HepG2 (cell line): ENCODE measurements at places on chromosomes 12 and 14.

GRCh38 chr14:75751296-75751695 is 90.2 kb downstream of the TTLL5 start:
- no peak for DNase-seq

DNA sequence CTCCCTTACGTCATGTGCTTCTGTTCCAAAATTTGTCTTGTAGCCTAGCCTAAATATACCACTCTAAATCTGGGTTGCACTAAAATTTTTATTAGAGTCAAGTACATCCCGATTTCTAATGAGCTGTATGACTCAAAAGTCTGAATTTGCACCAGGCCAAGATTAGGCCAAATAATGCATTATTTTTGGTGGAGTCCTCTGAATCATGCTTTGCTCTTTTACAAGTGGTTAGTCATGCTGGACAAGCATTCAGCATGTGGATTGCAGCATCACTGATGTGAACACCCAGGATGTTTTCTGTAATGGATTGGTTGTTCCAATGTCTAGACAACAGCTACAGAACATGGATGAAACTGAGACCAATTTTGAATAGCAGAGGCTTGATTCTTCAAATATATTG is 23.7 kb downstream of the HEBP1 start:
- no peak for DNase-seq

- peak; percentile 32 for DNase-seq
Observed at GRCh38 chr14:20652996-20653975, 11.8 kb upstream of the OR6S1 start.

DNA sequence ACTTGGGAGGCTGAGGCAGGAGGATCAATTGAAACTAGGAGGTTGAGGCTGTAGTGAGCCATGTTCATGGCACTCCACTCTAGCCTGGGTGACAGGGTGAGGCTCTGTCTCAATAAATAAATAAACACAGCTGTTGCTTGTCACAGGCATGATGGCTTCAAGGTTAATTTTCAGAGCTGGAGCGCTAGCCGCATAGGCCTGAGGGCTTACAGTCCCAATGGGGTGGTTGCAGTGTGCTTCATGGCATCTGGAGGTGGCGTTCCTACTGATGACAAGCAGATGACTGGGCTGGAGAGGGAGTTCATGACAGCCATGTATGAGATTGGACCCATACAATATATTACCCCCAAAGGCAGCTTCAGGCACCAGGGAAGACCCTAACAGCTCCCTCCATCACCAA is 1.6 kb upstream of the FMNL3 start:
- DNase-seq, result no peak

DNA sequence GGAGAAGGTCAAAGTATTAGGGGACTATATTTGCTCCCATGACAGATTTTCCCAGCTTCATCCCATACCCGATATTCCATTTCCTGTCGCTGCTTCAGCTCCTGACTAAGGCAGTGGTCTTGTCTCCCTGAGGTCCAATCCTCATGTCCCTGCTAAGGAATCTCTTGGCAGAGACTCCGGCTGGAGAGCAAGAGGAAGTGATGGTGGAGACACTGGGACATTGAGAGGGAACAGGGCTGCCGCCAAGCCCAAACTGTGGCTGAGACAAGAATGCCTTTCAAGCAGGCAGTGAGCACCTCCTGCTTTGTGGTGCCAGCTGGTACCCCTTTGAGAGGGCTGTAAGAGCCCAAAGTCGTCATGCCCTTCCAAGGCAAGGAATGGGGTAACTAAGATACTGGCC is 5.5 kb downstream of the SP7 start:
- DNase-seq, result no peak

GRCh38 chr12:104702565-104703139 is 245.9 kb downstream of the CHST11 start:
- DNase-seq, result no peak

DNA sequence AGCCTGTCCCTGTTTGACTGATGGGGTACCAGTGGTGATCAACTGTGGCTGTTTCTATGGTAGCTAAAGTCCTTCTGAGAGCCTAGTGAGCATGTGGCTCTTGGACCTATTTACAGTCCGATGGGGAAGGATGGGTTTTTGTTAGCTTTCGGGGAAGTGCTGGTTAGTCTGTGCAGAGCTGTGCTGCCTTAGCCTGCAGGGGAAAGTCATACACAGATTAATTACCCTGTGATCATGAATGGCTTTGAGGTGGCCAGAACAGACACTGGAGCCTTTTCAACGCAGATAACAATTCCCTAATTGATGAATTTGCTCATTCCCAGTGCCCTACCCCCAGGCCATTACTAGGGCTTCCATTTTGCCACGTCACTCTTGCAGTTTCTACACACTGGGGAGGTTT is 99.7 kb downstream of the WSCD2 start:
- no peak for DNase-seq

- DNase-seq, result no peak
Observed at GRCh38 chr12:15613981-15614380, 175.2 kb downstream of the EPS8 start.

DNA sequence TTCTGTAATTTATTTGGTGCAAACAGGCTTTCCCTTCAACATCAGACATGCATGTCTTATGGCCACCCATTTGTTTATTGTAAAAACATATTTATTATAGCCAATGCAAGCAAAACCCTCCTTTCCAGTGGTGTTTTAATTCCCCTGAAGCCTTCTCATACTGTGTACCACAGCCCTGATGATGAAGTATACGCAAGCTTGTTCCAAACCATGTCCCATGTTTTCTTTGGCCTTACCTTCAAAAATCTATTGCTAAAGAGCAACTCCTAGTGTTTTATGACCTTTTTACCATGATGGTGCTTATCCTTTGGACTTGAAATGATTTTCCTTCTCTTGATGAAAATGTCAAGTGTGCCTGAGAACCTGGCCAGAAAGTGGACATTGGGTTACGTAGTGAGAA is 85.9 kb upstream of the CCDC91 start:
- DNase-seq, result no peak

DNA sequence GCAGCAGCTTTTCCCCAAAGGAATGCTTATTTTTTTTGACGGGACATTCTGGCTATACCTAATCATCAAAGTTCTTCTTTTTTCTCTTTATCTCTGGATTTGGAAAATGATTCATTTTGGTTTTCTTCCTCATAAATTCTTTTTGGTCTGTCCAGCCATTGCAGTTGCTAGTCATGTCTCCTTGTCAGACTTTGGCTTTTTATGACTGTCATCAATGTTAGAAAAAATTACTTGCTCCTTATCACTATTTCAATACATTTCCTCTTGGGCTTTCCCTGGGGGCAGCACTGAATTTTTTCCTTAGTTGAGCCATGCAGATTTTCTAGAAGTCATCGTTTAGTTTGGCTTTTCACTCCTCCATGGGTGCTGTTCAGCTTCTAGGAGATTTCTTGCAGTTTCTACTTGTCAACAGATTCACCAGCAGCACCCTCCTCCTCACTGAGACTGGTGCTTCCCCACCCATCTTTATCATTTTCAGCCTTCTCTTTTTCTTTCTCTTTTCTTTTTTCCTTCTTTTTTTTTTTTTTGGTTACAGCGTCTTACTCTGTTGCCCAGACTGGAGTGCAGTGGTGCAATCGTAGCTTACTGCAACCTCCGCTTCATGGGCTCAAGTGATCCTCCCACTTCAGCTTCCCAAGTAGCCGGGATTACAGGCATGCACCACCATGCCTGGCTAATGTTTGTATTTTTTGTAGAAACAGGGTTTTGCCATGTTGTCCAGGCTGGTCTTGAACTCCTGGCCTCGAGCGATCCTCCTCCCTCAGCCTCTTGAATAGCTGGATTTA is 5.2 kb downstream of the ADIPOR2 start:
- no peak for DNase-seq

GRCh38 chr12:57609101-57609780 is 2.0 kb upstream of the ARHGEF25 start:
- DNase-seq, result no peak

DNA sequence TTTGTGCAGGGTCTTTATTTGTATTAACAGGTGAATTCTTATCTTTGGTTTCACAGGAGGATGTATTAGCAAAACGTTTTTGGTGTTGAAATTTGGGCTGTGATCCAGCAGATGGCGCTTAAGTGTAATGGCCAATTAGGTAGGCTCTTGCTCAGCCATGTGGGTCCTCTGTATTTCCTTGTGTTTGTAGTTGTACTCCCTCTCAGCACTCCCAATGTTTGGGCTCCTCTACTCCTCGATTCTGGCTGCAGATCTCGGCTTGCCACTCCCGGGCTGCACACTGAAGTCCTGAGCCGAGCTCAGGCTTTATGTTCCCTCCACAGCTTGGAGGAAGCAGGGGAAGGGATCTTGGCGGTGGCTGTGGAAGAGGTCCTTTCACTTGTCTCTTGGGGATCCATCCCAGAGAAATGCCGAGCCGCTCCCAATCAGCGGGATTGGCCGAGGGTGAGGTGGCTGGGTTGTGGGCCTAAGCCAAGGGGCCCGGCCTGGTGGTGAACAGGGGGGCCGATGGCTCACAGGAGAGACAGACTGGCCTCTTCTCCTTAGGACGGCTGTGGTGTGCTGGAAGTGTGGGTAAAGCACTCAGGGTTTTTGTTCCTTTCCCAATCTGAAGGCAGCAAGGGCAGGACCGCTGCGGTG is 133.7 kb downstream of the AEBP2 start:
- DNase-seq, result peak; percentile 45

DNA sequence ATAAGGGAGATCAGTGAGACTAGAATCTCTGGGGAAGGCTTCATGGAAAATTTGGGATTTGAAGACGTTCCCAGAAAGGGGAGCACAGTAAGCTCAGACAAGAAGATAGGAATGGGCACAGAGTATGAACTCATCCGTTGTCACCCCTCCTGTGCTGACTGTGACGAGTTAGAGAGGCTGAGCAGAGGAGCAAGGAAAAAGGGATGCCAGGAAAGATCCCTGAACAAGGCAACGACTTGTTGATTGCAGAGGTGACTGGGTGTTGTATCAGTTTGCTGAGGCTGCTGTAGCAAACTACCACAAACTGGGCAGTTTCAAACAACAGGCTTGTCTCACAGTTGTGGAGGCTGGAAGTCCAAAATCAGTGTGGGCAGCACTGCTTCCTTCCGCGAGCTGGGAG is 5.9 kb upstream of the GPD1 start:
- DNase-seq, result no peak

DNA sequence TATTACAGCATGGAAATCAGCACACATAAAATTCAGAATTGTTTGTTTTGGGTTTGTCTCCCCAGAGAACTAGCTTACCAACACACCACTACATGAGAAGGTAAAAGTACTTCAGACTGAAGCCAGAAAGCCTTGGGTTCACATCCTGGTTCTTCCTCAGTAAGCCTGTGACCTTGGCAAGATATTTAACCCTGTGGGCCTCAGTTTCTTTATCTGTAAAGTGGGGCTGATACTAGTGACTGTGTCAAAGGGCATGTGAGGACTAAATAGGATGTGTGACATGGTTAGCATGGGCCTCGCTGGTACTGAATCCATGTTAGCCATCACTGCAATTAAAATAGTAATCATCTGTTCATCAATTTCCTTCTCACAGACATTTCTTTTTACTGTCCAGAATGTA is 366.1 kb downstream of the MED13L start:
- DNase-seq, result no peak

DNA sequence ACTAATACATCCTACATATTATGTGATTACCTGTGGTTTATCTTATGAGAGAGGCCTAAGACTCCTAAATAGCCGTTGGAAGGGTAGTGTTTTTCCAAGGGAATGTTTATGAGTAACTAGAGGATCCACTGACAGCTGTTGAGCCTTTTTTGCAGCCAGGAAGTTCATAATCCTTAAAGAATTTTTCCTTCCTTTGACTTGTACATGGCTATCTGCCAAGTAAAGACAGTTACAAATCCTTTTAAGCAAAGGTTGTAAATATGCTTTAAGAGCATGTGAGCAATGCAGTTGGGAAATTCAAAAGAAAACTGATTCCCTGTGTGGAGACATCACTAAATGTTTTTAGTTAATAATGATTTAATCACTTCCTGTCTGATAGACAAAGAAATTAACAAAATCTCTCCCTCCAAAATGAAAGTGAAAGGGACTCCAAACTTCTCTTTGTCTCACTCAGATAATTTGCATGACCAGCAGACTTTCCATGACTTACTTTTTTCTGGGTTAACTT is 333.8 kb downstream of the PDZRN4 start:
- no peak for DNase-seq

- no peak for DNase-seq
Observed at GRCh38 chr14:65000898-65001591, 14.3 kb downstream of the FNTB start.

- peak; percentile 4 for DNase-seq
Observed at GRCh38 chr14:86646696-86647690, 1117.0 kb downstream of the FLRT2 start.

GRCh38 chr12:128707488-128707887 is 116.3 kb downstream of the SLC15A4 start:
- DNase-seq, result no peak

DNA sequence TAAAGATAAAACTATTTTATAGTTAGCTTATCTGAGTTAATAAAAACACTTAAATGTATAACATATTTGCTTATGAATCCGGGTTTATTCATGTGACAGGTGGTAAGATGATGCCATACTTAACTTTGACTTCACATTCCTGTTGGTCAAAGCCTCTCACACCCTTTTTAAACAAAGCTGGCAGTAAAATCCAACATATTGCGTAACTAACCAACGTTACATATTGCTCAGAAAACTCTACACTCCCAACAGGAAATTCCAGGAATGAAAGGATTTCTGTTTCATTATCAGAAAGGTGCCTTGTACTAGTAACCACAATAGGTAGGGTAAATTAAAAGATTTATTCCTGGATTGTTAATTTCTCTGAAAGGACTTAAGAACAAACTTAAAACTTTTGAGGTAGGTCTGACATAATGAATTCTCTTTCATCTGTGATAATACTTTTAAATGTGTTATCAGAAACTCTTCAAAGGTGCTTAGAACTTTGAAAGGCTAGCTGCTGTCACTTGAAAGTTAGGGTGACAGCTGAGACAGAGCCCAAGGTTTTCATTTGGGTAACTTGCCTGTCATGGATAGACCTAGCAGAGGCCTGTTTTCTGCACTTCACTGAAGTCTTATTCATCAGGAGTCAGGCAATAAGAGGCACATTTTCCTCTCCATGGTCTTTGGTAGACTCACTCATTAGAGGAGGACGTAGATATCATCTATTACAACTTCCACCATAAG is 23.8 kb upstream of the CATSPERB start:
- DNase-seq, result peak; percentile 76

DNA sequence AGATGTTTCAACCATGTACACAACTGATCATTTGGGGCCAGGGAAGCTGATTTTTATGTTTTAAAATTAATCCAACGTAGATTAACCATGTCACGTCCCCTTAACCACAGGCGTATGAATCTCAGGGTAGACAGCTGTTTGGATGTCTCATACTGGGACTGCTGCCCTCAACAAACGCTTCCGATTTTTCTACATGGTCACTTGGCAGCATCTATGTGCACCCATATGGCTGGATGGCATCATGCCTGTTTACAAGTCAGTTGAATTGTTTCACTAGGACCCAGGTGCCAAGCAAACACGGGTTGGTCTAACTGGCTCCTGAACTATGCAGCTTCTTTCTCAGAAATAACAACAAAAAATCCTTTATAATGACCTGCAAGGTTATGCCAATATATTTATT is 393.8 kb downstream of the NPAS3 start:
- DNase-seq, result no peak
